ENCODE measurements at places on chromosomes 6 and 20.

GRCh38 chr6:7649037-7649810 is 59.2 kb downstream of the SNRNP48 start:
- no peak for DNase-seq

DNA sequence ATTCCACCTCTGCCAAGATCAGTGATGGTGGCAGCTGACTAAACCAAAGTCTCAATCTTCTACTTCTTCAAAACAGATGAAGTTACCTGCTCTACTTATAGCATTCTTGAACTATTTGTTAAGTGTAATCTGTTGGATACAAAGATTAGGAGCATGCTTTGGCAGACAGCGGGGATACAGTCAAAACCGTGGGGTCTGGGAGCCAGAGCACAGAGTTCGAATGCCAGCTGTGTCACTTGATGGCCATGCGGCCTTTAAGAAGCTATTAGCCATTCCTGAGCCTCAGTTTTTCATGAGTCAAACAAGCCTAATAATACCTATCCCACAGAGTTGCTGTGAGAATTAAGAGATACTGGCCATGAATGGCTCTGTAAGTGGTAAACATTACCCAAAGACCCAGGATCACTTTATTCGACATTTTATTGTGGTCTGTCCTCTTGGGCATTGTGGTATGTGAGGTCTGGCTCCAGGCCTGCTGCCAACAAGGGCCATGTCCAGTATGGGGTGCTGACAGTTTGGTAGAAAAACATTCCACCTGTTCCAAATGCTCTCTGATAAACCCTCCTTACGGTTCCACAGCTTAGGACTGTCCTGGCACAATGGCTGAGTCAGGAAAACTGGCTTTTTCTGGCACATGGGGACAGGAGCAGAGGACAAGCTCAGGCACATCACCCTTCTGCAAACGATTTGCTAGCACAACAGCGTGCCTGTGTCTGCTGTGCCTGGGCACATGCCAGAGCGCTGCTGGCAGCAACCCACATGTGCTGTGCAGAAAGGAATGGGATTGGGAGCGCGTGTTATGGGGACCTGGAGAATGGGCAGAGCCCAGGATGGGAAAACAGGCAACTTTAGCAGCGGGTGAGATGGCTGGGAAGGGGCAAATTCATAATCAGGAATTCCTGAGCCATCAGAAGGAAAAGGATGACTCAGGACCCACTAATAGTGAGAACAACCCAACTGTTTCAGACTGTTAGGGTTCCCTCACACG is 15.7 kb upstream of the FAM83C start:
- DNase-seq: peak; percentile 88

DNA sequence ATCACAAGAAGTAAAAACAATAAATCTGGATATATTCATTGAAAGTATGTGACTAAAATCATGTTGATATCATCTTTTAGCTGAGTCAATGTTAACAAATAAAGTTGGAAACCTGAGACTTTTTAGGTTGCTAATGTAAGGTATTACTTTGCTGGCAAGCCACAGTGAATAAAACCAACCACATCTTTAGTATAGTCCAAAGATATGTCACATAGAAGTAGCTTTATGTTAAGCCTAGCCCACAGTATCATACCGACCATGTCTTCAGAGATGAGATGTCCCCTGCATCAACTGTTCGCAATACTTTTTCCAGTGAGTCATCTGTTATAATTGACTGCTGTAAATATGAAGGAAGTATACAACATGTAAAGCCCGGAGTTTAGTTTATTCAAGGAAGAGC is 107.6 kb upstream of the MCHR2 start:
- no peak for DNase-seq

GRCh38 chr6:74549746-74550145 is 656.1 kb downstream of the COL12A1 start:
- DNase-seq: no peak

- DNase-seq: no peak
Measured at GRCh38 chr6:47256361-47256760, 53.3 kb downstream of the TNFRSF21 start.

GRCh38 chr6:105678516-105678915 is 275.6 kb upstream of the PREP start:
- DNase-seq: no peak

GRCh38 chr20:6347916-6348315 is 225.1 kb upstream of the FERMT1 start:
- DNase-seq: no peak

GRCh38 chr6:48916607-48917006 is 546.4 kb downstream of the MMUT start:
- DNase-seq: no peak

DNA sequence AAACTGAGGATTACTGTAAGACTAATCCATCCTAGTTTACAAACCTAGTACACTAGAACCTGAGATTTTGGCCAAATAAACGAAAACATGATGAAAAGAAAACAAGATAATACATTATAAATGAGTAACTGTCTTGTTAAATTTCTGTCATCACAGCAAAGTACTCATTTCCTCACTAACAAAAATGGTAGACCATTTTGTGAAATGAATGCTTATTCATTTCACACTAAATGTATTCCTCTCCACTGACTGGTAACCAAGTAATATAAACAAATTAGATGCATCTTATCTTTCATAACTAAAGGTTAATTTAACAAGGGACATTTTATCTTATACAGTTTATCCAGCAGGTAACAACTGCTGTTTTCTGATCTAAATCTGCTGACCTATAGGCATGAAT is 143.7 kb downstream of the REV3L start:
- DNase-seq: no peak

DNA sequence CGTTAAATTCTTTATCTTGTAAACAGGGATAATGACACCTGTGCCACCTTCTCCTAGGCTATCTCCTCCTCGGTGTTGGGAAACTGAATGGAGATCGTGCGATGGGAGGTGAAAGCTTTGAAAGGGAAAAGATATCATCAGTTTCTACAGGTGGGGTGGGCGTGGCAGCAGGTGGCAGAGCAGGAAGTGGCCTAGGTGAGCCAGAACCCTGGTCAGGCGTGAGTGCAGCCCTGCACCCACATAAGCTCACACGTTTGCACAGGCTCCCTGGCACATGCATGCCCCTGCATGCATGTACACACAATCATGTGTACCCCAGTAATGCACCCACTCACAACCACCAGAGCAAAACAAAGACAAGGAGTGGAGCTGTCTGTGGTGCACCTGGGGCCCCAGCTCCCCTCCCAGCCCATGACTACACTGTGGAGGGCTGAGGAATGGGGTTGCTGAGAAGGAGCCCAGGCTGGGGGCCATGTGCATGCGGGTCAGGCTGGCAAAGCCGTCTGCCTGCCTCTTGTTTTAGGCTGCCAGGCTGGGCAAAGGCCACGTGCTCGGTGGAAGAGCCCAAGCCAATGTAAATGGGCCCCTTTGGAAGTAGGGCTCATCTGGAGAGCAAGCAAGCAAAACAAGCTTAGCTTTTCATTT is 61.5 kb downstream of the TFAP2C start:
- DNase-seq: no peak

GRCh38 chr20:36313926-36314325 is 7.8 kb downstream of the DLGAP4 start:
- no peak for DNase-seq

DNA sequence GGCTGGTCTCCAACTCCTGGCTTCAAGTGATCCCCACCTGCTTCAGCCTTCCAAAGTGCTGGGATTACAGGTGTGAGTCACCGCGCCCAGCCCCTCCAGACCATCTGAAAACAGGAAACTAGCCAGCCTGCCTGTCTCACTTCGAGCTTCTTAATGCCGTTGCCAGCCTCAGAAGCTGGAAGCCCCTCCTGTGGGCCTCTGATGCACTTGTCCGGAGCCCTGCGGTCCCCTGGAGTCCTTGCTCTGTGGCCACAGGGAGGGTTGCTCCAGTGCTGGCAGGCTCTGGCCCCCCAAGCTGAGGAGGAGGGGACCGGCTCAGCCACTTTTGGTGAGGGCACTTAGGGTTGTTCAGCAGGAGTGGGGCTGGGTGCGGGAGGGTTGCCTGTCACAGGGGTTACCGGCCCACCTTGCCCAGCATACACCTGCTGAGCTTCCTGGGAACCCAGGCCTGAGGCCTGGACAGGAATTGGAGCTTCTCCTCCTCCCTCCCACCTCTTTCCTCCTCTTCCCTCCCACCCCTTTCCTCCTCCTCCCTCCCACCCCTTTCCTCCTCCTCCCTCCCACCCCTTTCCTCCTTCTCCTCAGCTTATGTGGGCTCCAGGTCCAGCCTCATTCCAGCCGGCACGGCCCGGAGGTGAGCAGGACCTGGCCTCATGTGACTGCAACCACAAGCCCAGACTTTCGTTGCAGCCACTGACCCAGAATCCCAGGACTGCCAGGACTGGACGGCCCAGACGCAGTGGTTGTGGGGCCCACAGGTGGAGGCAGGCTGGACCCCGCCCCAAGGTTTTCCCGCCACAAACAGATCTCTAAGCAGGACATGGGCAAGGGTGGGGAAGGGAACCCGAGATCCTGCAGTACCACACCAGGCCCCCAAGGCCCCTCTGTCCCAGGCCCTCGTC is 9.4 kb upstream of the BIRC7 start:
- DNase-seq: no peak

GRCh38 chr6:5079692-5080091 is 5.4 kb upstream of the PPP1R3G start:
- DNase-seq: no peak

GRCh38 chr6:36126553-36127458 is 3.5 kb upstream of the MAPK13 start:
- no peak for DNase-seq

GRCh38 chr20:3733119-3733995 is 872 bp downstream of the HSPA12B start:
- no peak for DNase-seq

DNA sequence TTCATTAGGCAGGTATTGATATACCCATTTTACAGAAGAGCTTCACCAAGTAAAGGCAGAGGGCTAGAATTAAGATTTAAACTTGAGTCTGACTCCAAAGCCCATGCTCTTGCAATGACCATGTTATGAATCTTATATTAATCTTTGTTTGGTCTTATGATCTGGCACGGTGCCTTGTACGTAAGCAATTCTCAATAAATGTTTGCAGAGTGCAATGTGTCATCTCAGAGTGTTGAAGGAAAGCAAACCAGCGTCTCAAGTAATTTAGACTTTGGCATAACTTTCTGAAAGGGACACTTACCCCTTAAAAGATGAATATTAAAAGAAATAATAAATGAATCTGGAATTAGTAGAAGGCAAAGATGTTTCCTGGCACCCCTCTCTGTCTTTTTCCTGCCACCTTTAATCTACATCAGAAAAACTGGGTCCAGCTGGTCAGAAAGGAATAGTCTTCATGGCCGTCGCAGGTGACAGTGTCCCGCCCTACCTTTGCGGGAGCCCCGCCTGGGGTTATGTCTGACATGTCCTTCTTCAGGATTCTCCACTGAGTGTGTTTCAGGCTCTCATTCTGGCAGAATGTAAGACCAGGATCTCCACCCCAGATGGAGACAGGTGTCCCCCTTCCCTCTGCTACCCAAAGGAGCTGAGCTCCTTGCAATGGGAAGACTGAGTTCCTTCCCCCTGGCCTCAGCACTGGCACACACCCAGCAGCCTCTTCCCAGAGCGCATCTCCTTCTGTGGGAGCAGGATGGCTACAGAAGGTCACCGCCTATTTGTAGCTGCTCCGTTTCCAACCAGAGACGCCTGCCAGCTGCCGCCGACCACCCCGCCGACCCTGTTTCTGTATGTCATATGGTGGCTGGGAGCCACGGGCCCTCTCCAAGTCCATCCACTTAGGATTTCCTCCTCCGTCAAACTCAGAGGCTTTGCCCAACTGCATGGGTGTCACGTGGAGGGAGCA is 266.3 kb upstream of the ECI2 start:
- DNase-seq: no peak

- no peak for DNase-seq
Measured at GRCh38 chr6:136751522-136751956, 40.7 kb downstream of the MAP3K5 start.

DNA sequence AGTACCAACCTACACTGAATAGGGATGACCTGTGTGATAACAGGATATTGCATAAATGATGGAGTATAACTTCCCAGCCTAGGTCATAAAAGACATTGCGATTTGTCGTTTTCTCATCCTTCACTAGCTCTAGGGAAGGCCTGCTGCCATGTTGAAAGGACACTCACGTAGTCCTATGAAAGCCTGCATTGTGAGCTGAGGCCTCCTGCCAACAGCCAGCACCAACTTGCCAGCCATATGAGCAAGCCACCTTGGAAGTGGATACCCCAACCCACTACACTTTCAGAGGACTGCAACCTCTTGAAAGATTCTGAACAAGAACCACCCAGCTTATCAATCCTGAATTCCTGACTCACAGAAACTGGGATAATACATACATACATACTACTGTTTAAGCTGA is 3.5 kb upstream of the PANK2 start:
- no peak for DNase-seq

GRCh38 chr6:166387642-166388289 is 5.0 kb upstream of the MPC1 start:
- no peak for DNase-seq

DNA sequence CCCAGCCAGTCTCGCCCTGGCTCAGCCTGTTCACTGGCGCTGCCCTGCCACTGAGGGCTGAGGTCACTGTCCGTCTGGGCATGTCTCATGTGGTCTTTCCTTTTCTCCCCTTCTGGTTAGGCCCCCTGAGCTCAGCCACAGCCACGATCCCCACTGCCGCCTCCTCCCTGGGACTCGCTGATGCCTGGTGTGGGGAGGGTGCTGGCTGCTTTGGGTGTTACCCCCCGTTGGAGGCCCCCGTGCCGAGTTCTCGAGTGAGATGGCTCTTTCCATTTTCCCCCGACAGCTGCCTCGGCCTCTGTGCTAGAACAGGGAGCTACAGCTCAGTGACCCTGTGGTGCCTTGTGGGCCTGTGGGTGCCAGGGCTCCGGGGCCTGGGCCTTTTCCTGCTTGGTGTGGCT is 14.9 kb upstream of the TCFL5 start:
- DNase-seq: no peak

- no peak for DNase-seq
Measured at GRCh38 chr6:135667691-135668455, 170.3 kb upstream of the AHI1 start.

DNA sequence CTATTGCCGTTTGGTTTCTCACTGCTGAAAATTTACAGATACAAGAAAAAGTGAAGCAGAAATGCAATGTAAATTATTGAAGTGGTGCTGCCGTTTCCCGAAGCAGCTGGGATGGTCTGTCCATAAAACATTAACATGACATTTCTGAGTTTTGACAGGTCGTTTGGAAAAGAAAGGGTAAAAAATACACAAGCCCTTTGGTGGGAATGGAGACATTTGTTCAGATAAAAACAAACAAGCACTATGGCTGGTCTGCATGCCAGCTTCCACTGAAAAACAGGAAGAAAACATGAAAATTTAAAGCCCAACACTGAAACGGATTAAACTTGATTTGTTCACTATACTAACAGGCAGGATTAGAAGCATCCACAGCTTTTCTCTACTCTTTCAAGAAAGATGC is 155.2 kb downstream of the FRK start:
- DNase-seq: no peak

- DNase-seq: no peak
Measured at GRCh38 chr20:50256577-50256976, 65.9 kb downstream of the CEBPB start.

Measured in HS-5 (cell line).